ENCODE measurements at places on chromosomes 6 and 20.
A peak's percentile ranks its signal among the peaks of the same experiment; 100 is the strongest.

GRCh38 chr20:40591536-40591935 is 97.5 kb downstream of the MAFB start:
- DNase-seq = no peak

DNA sequence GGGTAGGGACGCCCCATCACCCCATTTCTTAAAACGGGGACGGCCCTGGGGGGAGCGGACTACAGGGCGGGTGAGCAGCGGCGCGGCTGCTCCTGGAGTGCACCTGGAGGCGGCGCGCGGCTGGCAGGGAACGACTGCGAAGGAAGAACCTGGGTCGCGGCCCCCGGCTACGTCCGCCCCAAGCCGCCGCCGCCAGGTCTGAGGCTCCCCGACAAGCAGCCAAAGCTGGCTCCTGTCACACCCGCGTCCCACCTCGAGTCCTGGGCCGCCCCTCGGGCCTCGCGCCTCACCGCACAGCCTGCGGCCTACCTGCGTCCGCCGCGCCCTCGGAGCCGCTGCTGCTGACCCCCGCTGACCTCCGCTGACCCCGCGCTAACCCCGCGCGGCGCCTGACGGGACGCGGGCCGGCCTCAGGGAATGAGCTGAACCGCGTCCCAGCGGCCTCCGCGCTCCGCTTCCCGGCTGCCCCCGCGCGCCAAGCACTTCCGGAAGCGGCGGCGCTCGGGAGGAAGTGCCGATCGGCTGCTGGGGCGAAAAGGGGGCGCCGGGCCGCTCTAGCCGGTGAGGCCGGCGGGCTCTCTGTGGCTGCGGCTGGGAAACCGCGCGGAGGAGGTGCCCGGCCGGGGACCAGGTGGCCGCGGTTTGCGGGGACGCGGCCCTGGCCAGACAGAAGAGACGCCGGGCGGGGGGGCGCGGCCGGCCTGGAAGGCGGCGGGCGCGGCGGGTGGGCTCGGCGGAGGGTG is at the start of the genes ARFRP1 and ZGPAT:
TSS of gene ARFRP1 (minus strand) at position 419 of the 743 bp plus-strand sequence. CDS start 885 bp downstream, outside the sequence.
TSS of gene ZGPAT (plus strand) at position 482 of the 743 bp plus-strand sequence. CDS start 542 bp downstream, outside the sequence.
- peak; percentile 84 for DNase-seq

DNA sequence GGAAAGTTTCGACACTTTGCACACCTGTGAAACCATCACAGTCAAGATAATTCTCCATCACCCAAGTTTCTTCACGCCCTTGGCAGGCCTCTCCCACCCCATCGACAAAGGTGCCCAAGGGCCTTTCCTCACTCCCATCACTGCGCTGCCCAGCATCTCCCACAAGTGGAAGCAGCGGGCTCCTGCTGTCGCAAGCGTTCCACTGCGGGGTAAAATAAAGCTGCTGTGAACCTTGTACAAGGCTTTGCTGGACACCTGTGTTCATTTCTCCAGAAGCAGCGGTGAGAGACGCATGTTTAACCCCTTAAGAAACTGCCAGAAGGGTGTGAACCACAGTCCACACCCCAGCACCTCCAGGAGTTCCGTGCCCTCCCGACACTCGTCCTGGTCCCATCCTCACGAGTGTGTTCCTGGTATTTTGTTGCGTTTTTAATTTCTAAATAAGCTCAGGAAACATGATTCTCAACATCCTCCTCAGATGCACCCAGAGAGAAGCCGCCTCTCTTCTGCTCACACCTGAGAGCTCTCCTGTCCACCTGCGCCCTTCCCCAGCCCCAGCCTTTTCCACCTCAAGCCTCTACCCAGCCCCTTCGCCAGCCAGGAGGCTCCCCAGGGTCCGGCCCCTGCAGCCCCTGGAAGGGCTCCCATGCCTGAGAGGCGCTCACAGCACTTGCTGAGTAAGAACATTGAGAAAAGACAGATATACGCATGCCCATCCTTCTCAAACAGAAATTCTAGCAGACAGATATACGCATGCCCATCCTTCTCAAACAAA is 97.5 kb downstream of the TAF4 start:
- DNase-seq = no peak

GRCh38 chr20:13302647-13303450 is 81.8 kb downstream of the ISM1 start:
- DNase-seq = peak; percentile 35
